SW480 (cell line): ENCODE measurements at places on chromosomes 4 and X.

GRCh38 chr4:111263836-111264235, 641.0 kb upstream of the PITX2 start:
- DNase-seq = no peak

DNA sequence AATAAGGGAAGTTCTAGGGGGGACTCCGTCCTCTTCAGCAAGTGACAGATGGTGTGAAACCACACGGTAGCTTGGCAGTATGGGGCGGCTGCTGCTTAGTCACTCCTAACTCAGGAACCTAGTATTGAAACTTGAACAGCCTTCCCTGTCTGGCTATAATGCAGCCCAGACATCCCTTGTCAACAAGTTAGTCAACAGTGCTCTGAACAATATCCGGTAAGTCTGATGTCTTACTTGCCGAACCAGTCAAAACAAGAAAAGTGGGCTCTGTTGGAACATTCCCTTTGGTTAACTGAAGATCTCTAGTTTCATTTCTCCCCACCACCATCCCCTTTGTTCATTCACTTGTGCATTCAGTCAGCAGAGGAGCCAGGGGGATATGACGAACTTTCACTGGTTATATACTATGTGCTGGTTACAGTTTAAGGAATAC, 18.7 kb upstream of the CXCL13 start:
- no peak for DNase-seq

- DNase-seq = no peak
Measured at GRCh38 chr4:67624939-67625338, 66.4 kb downstream of the STAP1 start.

GRCh38 chrX:143634663-143635455, 1.0 kb downstream of the SLITRK4 start:
- no peak for DNase-seq

DNA sequence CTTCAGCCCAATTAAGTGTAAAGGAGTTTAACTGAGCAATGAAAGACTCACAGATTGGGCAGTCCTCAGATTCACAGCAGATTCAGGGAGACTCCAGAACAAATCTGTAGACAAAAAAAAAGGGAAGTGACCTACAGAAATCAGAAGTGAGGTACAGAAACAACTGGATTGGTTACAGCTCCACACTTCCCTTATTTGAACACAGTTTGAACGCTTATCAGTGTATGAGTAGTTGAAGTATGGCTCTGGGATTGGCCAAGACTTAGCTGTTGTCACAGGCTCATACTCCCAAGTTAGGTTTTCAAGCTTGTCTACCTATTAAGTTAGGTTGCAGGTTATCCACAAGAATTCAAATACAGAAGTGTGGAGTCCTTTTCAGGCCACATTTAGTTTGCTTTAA, 112.4 kb upstream of the ELOVL6 start:
- DNase-seq = no peak
